Dermis microvascular lymphatic vessel endothelial cell (primary cell): ENCODE measurements at places on chromosomes 13 and 19. TPM values are rescaled to one million over a fixed set of nuclear protein-coding genes. Genes with fewer than 3 reads are reported as not detected.

- no peak for DNase-seq
Observed at GRCh38 chr19:4704317-4704673, 19.3 kb downstream of the DPP9 start.

DNA sequence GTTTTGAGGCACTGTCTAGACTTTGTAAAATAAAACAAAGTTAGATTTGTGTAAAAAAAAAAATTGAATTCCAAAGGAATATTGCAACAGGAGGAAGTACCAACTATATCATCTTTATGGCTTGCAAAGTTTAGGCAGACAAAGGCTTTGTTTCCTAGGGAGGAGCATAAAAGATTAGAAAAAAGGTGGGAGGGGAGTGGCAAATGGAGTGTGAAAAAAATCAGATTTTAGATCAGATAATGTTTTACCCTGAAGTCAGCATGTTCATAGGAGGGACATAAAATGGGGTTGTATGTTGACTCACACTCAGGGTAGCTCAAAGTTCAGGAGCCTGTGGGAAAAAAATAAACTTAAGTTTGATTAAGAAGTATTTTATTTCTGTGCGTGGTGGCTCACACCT lies 3.7 kb downstream of the ZNF85 start:
- DNase-seq: no peak

- no peak for DNase-seq
Observed at GRCh38 chr13:74770361-74770760, 636.2 kb upstream of the KLF12 start.

DNA sequence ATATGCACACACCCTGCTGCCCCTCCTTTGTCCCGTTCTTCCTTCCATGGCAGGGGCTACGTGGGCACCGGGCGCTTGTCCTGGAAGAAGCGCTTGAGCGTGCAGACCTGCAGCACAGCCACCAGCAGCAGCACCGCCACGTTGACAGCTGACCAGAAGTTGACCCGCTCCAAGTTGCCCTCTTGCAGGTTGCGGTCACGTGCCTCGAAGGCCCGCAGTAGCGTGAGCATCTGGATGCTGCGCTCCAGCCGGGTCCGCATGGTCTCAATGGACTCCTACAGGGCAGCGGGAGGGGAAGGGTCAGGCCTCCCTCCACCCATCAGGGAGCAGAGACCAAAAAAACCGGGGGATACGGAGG lies 3.1 kb downstream of the TMED1 start:
- no peak for DNase-seq

DNA sequence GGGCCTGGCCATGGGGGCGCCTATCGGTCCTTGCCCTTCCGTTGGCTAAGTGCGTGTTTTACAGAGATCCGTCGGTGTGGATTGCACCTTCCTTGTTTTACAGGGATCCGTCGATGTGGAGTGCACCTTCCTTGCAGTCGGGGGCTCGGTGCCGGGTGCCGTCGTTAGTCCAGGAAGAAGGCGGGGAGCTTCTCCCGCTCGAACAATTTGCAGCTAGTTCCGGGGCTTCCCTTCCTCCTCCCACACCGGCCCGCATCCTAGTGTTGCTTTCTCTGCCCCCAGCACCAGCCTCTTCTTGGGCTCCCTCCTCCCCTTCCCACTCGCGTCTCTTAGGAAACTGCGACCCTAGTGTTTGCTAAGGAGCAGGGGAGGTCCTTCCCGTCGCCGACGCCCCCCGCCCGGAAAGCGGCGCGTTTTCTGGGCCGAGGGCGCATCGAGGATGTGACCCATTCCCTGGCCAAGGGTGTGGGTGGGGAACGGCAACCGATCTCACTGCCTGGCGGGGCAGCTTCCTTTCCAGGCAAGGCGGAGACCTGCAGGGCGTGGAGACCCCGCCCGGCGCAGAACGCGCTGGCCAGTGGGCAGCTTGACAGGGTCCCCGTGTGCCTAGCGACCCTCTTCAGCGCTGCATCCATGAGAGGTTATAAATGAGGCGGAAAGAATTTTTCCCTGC lies 75.7 kb upstream of the ZNF91 start:
- DNase-seq: no peak

- peak; percentile 15 for DNase-seq
Observed at GRCh38 chr13:104024416-104025170, 958.4 kb upstream of the SLC10A2 start.

GRCh38 chr13:45683701-45684100 lies 18.4 kb upstream of the CBY2 start:
- DNase-seq: no peak

DNA sequence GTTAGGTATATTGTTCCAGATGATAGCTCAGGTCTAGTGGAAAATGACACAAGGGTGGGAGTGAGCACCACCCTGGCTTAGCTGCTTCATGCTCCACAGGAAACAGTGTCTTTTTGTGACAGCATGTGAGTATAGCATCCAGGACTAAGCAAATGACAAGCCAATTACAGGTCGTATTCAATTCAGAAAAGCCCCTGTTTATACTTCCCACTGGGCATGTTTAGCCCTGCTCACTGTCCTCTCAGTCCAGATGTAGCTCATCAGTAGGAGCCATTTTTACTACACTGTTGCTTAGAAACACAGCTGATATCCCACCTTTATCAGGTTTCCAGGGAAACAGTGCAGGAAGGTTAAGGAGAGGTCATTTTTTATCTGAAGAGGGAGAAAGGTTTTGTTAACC lies 8.0 kb downstream of the ABHD13 start:
- no peak for DNase-seq

GRCh38 chr13:22336460-22336859 lies 665.6 kb downstream of the FGF9 start:
- DNase-seq: no peak

DNA sequence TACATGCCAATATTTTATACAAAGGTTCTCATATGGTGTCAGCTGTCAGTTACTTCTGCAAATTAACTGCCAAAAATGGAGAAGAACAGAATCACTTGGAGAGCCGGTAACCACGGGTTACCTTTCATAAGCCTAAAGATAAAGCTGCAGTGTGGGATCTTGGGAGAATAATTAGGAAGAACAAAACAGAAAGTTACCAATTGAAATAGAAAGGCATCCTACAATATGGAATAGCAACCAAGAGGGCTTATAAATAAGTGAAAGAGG lies 74.2 kb downstream of the TSHZ3 start:
- no peak for DNase-seq

The TYK2 gene
- 57.0 and 66.2 TPM in 2 replicates for total RNA-seq

The ZNF606 gene
- 4.1 and 9.4 TPM in 2 replicates for total RNA-seq

The STX10 gene
- total RNA-seq: 57.1 and 62.4 TPM in 2 replicates

The PSPN gene
- 0.64 and 1.0 TPM in 2 replicates for total RNA-seq
